Fibroblast of skin of right quadriceps (primary cell): ENCODE measurements at places on chromosomes 5 and 9.

DNA sequence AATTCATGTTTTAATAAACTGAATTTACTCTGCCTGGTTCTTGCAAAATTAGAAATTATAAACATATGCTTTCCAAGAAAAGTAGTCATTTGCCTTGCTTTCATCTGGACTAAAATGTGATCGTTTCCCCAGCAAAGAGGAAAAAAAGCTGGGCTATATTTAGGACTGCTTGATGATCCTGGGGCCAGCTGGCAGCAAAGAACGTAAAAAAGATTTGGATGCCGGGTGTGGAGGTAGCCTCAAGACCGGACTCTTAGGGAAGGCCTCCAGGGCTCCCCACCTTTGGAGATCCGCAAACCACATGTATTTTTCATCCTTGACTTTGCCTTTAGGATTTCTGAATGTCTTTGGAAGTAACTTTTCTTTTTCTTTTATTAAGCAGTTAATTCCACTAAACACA, 156.1 kb upstream of the SEMA6A start:
- no peak for DNase-seq

DNA sequence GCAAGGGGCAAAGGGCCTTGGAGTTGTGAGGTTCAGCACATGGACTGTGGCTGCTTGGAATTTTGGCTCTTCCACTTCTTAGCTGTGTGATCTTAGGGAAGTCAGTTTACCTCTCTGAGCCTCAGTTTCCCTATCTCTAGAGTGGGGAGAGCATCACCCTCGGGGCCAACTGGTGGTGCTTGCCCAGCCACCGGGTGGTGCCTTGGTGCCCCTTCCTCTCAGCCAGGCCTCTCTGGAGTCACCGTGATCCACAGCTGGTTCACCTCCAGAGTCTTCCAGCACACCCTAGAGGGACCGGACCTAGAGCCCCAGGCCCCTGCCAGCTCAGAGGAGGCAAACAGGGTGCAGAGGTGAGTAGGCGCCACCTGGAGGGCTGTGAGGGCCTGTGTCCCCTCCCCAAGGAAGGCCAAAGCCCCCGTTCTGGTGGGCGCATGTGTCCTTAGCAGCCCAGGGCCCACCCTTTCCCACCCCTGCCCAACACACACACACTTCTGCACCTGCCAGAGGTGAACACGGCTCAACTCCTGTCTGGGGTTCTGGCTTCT, 7.7 kb downstream of the ADGRD2 start:
- DNase-seq, result no peak

GRCh38 chr9:95349091-95350038, 31.9 kb upstream of the FANCC start:
- DNase-seq, result no peak

DNA sequence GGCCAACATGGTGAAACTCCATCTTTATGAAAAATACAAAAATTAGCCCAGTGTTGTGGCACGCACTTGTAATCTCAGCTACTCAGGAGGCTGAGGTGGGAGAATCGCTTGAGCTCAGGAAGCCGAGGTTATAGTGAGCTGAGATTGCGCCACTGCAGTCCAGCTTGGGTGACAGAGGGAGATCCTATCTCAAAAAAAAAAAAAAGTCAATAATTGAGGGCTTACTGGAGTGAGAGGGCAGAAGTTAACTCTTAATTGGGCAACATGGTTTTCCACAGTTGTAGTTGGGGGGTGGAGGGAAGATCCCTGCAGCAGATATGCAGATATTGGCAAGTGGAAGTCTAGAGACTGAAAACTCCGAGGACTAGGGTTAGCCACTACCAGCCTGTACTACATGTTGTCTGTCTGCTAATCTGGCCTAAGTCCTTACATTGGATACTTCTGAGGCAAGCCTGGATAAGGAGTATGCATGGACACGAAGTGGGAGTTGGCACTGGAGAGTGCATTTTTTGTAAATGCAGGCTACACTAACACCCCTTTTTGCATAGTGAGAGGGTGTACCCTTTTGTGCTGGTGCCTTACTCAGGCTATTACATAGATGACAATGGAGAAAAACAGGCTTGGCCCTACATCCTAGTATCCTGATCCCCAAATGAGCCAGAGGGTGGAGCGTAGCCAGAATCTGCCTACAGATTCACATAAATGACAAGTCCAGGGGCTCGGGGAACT, 89.0 kb upstream of the NIPBL start:
- DNase-seq, result no peak

GRCh38 chr9:134358662-134359319, 32.5 kb downstream of the RXRA start:
- no peak for DNase-seq

- DNase-seq, result peak; percentile 73
Measured at GRCh38 chr9:91536211-91536691, 112.6 kb upstream of the NFIL3 start.

- DNase-seq, result no peak
Measured at GRCh38 chr5:1432296-1432695, 12.9 kb downstream of the SLC6A3 start.

- DNase-seq, result no peak
Measured at GRCh38 chr5:145947581-145947980, 11.2 kb downstream of the SH3RF2 start.

DNA sequence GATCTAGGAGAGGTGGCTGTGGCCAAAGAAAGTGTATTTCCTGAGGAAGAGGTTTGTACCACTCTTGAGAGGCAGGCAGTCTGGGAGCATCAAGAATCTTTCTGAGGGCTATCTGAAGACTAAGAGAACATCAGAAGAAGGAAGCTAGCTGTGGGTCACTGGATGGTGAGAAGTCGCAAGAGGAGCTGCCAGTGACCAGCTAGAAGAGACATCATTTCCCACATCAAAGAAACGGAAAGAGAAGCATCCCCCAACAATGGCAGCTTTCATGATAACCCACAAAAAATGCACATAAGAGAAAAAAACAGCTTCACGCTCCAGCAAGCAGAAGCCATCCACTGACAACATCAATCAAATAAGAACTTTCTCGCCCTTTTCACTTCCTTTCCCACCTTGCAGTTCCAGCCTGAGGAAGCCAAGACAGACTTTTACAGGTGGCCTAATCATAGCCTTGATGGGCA, 25.0 kb upstream of the CEP78 start:
- DNase-seq, result no peak

- peak; percentile 38 for DNase-seq
Measured at GRCh38 chr9:91682806-91683205, 259.2 kb upstream of the NFIL3 start.

- DNase-seq, result no peak
Measured at GRCh38 chr5:145220481-145220880, 614.7 kb downstream of the PRELID2 start.

GRCh38 chr5:127856292-127856691, 153.1 kb downstream of the CCDC192 start:
- DNase-seq, result no peak

DNA sequence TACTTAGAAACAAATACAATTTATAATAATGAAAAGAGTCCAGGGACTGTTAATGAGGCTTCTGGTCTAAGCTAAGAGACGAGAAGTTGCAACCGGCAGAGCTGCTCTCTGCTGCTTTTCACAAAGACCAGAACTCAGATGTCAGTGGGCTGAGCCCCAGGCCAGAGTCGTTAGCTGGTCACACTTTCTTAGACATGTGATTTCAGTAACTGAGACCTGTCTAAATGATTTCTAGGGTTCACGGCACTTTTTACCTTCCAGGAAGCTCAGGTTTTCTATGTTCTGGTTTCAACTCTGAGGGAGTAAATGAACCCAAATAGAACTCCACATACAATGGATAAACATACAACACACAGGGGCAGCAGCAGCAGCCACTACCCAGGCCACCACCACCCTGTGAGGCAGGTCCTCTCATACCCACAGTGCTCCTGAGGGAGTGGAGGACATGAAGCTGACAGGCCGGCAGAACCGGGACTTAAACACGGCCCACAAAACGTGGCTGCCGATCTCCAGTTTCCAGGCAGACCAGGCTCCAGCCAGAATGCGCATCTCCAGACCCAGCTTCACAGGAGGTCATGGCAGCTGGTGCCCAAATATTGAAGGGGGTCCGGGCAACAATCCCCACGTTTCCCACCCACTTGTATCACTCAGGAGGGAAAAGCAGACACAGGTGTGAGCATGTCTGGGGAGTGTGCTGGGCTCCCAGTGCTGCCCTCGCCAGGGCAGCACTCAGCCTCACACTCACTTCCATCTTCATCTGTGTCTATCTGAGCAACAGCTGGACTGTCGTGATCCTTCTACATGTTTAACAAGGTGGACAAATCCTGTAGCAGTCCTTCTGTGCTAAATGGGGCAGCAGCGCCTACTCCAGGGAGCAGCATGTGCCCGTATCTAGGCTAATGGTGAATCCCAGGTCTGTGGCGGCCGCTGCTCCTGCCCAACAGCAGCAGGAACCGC, 38.8 kb downstream of the IARS1 start:
- no peak for DNase-seq

DNA sequence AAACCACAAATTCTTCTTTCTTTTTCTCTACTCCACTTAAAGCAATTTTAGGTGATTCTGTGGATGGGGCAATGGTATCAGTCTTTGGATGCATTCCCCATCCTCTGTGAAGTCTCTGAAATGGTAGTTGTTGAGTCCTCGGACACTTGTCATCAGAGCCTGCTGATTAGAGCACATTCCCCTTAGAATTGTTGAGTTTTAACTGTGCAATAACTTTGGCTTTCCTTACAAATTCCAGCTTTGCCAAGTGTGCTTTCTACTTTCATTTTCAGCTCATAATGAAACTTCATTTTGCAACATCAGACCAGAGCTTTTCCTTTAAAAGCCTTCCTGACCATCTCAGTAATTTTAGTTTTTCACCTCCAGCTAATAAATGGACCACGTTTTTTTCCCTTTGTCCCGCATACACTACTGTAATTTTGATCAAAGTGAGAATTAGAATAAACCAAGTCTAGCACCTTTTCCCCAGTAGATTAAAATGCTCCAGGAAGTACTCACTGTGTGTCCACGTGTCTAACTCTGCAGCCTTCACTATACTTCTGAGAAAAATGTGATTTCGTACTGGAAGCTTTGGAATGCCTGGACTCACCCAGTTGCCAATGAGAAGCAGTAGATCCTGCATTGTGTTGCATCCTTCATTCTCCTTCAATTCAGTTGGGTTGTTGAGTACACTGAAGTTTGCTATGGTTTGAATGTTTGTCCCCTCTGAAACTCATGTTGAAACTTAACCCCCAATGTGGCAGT, 135.6 kb downstream of the NTRK2 start:
- DNase-seq, result no peak

- DNase-seq, result no peak
Measured at GRCh38 chr5:142871363-142872193, 101.4 kb downstream of the ARHGAP26 start.
